ENCODE measurements at places on chromosomes 2 and 18. TPM values are rescaled to one million over a fixed set of nuclear protein-coding genes. Genes with fewer than 3 reads are reported as not detected.

Gene TMEM169
- 0.40 TPM for total RNA-seq

Gene ACADL
- total RNA-seq, result not detected

Gene SLC14A1
- total RNA-seq, result not detected

Gene IL1RL1
- total RNA-seq, result 0.40 TPM

Gene LGALSL
- 2.6 TPM for total RNA-seq

Gene UCN
- 0.40 TPM for total RNA-seq

Gene CABYR
- 0.60 TPM for total RNA-seq

Gene REG3A
- total RNA-seq, result not detected

- no peak for DNase-seq
Measured at GRCh38 chr2:36425608-36426355, 70.2 kb downstream of the CRIM1 start.

GRCh38 chr18:48409591-48410094 lies 460 bp upstream of the ZBTB7C start:
- DNase-seq, result peak; percentile 14

DNA sequence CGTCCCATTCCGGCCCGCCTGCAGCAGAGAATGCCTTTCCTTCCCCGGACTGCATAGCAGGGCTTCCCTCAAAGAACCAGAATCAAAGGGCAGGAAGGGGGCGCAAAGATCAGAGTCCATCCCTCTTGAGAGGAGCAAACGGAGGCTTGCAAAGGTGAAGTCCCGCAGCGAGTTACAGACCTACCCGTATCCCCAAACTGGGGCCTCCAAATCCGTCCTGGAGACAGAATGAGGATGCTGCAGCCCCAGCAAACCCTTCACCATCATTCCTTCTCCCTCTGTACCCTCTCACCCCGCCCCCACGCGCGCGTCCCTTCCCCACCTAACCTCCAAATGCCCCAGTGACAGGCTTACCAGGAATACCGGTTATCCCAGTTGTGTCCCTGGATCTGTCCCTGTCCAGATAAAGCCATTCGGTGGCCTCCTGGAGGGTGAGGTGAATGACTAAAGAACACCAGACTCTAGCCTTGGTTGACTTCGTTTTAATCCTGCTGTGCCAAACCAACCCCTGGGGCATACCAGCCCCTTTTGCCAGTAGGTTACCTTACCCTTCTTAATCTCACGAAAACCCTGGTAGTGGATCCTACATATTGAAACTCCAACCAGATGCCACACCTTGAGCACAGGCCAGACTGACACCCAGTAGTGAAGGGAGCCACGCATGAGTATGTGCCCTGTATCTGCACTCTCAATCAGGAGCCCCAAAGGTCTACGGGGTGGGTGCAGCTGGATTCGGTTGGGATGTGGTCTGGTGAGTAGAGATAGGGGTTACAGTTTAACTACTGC lies 961 bp upstream of the SLC40A1 start:
- DNase-seq, result no peak

- no peak for DNase-seq
Measured at GRCh38 chr2:146950361-146950760, 894.5 kb upstream of the ACVR2A start.

GRCh38 chr2:105928563-105928962 lies 183.9 kb downstream of the NCK2 start:
- DNase-seq, result peak; percentile 36

DNA sequence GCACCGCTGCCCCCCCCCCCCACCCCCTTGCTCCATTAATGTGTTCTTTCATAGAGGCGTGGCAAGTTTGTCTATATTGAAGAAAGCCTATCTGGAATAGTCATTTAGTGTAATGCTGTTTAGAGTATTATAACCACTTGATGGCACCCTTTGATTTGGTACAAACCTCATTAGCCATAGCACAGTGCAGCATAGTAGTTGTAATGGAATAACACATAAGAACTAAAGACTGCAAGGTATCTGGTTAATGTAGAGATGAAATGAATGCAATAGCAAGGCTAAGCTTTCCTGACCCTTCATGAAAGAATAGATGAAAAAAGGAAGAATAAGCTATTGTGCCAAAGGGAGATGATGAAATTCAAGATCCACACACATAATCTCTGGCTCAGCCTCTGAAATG lies 81.9 kb downstream of the EHBP1 start:
- peak; percentile 71 for DNase-seq

GRCh38 chr2:108215794-108216211 lies 24.0 kb upstream of the SULT1C3 start:
- DNase-seq, result peak; percentile 22

DNA sequence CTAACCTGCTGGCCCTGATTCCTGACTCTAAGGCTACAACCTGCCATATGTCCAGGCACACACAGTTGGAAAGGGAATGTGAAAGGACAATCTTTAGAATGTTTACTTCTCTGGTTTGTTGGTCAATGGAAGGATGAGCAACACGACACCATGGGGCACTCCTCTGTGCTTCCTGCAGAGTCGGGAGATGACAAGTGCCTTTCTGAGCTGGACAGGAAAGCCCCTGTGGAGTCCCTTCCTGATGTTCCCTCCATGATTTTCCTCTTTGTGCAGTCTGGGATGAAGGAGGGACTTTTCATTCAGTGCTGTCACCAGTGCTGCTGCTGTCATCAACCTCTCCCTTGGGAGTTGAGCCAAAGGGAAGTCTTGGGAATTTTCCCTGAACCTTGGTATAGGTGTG lies 22.6 kb upstream of the SERPINB7 start:
- DNase-seq, result no peak

DNA sequence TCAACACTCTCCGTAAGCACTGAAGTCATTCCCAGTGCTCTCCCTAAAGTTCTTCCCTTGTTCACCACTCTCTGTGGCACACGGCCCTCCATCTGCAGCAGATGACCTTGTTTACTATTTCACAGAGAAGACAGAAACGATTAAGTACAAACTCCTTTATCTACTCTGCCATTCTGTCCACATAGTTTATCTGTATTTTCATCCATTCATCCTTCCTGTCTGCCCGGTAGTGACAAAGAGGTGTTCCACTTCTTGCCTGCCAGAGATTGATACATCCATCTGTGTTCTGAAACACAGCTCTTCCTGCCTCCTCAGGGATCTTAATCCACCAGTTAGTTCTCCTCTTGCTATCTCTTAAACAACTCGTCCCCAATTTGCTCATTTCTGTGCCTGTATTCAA lies 77.9 kb upstream of the CD226 start:
- peak; percentile 9 for DNase-seq

DNA sequence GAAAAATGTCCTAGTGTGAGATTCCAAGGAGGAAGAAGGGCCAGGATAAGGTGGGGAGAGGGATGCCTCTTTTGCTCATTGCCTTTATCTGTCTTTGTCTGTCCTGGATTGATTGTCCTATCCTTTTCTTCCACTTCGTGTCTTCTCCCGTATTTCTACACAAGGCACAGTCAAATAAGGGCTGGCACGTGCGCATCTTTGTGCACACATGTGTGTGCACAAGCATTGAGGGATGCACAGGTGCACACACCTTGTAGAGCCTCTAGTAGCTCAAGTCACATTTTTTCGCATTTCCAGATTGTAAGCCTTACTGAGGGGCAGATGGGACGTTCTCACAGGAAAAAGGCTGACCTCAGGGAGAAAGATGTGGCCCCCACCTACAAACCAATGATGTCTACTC lies 170.2 kb upstream of the TNP1 start:
- no peak for DNase-seq

DNA sequence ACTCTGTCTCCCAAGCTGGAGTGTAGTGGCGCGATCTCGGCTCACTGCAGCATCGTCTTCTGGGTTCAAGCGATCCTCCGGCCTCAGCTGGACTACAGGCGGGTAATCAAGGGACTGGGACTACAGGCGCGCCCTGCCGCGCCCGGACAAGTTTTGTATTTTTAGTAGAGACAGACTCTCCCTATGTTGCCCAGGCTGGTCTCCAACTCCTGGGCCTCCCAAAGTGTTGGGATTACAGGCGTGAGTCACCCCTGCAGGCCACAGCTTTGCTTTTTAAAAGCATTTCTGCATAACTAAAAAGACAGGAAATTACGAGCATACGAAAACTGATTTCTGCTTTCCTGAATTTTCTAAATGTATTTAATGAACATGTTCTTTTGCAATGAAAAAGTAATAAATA lies 916 bp upstream of the OSBPL1A start:
- no peak for DNase-seq

GRCh38 chr2:191927319-191927867 lies 80.5 kb upstream of the CAVIN2 start:
- DNase-seq, result peak; percentile 93

DNA sequence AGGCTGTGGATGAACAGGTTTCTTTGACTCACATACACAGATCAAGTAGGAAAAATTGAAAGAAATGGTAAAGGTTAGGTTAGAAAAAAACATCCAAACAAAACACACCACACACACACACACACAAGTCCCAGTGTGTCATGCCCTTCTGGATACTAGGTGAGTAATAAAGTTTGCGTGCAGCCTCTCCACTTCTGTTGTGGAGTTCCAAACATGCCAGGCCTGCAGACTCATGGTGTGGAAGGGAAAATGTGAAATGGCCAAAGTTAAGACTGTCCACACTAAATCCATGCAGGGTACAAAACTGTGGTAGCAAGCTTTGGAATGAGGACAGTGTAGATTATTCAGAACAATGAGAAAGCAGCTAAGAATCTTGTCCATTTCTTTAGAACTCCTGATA lies 114.6 kb downstream of the IKZF2 start:
- peak; percentile 1 for DNase-seq

- no peak for DNase-seq
Measured at GRCh38 chr2:226184940-226185615, 614.5 kb downstream of the IRS1 start.

GRCh38 chr2:223042704-223043118 lies 9.3 kb upstream of the KCNE4 start:
- DNase-seq, result no peak

DNA sequence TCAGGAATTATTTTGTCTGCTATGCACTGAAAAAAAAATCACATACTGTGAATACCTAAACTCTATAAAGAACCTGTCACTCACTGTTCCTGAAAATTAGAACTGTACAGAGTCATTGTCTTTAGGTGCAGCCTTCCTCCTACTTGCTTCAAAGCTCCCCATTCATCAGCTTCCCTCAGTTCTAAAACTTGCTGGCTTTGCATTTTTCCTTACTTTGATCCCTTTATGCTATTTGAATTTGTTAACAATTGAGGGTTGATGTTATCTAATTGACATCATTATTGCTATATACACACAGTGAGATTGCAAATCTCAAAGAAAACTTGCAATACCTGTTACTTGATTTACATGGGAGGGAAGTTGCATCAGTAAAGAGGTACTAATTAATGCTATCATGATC lies 48.3 kb downstream of the PTH2R start:
- DNase-seq, result no peak

- no peak for DNase-seq
Measured at GRCh38 chr2:119190321-119191111, 32.0 kb upstream of the C1QL2 start.

GRCh38 chr2:55418072-55418471 lies 1.6 kb downstream of the CCDC88A start:
- no peak for DNase-seq

- DNase-seq, result no peak
Measured at GRCh38 chr2:135662088-135662487, 79.6 kb upstream of the UBXN4 start.

DNA sequence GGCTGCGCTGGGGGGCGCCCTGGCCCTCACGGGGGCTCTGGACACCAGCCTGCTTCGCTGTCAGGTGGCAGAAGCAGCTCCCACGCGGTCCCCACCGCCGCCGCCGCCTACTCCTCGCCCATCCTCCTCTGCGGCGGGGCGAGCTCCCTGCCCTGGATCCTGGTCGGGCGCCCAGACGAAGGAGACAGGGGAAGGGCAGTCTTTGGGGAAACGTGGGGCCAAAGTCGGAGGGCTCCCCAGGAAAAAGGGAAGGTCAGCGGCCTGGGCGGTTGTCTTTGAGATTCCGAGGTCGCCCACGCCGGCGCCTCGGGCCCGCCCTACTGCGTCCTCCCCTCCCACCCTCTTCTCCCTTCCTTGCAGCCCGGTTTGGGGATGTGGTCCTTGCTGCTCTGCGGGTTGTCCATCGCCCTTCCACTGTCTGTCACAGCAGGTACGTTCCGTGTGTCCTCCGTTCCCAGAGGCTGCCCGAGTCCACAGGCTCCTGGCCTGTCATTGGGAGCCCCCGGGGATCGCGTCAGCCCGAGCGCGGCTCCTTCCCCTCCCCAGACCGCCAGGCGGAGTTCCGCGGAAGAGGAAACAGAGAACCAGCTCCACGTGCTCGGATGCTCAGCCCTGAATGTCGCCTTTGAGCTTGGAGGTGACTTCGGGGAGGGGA lies 800 bp downstream of the IL1RL2 start:
- no peak for DNase-seq

DNA sequence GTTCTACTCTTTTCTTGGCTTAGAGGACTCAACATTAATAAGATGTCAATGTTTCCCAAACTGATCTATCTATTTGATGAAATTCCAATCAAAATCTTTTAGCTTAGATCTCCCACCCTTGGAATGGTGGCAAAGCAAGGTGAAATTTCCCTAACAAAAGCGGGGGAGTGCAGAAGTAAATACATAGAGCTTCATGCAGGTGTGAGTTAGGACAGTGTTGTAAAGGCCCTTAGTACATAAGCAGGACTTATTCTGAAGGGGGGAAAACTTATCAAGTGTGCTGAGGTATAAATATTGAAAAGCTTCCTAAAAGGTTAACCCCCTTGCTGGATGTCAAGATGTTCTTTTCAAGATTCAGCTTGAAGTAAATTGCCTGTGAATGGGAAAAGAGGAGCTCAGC lies 608.6 kb upstream of the CELF4 start:
- no peak for DNase-seq

DNA sequence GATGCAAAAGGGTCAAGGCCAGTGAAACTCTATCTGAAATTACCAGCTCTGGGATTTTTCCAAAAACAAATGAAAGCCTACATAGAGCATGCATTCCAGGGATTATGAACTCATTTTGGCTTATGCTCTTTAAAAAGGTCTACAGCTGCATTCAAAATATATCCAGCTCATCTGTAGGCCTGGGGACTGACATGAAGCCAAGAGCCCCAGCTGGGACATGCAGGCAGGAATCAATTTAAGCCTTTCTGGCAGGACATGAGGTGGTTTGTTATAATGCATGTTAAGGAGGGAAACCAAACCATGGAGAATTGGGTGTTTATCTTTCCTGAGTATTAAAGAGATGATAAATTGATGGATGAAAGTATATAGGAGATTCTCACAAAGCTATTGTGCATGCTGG lies 164.5 kb downstream of the RBM43 start:
- DNase-seq, result no peak

DNA sequence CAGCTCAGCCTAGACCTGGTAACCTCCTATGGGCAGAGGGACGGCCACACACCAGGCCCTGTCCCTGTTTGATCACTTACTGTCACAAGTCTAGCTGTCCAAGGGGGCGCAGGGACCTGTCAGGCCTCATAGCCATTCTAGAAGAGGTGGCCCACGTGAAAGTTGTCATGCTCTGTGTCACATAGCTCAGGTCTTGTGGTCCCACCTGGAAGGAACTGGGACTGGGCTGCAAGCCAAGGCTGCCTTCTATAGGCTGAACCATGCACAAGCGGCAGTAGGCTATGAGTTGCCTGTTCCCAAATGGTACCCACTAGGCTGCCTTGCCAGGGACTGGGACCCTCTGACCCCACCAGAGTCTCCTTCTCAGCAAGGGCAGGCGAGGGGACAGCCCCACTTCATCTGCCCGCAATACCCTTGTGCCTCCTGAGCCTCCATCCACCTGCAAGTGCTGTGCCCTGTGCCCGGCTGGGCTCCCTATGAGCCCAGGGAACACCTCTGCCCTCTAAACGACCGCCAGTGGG lies 177.5 kb downstream of the ANAPC1 start:
- no peak for DNase-seq

All from lung microvascular endothelial cell (primary cell).